ENCODE measurements at places on chromosomes 13 and 19.

DNA sequence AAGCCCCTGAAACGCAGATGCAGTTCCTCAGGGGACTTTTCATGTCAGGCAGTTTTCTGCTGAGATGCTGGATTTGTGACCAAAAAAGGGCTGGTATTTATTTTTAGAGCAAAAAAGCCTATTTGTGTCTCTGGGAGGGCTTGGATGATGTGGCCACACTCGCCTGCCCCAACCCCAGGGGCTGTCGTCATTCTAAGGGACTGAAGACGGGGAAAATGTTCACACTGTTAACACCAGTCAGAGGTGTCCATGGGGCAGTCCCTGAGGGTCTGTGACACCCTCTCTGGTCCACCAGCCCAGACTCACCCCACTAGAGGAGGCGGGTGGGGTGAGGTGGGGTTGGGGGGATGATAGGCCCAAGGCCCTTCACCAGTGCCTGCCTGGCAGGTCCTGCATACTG is 15.9 kb upstream of the EPHX3 start:
- no peak overlapping the region for H3K4me3 ChIP-seq
- H3K36me3 ChIP-seq: peaks cover 11% of the 10 kb centered on the region
- H3K4me1 ChIP-seq: peaks cover 21% of the 10 kb centered on the region
- no peak overlapping the region for H3K27ac ChIP-seq

GRCh38 chr13:63124863-63125262 is 1709.2 kb upstream of the PCDH20 start:
- no peaks in the 10 kb centered on the region for H3K4me1 ChIP-seq
- peaks cover 1% of the 10 kb centered on the region for H3K27me3 ChIP-seq
- H3K36me3 ChIP-seq: no peaks in the 10 kb centered on the region
- DNase-seq: no peak

DNA sequence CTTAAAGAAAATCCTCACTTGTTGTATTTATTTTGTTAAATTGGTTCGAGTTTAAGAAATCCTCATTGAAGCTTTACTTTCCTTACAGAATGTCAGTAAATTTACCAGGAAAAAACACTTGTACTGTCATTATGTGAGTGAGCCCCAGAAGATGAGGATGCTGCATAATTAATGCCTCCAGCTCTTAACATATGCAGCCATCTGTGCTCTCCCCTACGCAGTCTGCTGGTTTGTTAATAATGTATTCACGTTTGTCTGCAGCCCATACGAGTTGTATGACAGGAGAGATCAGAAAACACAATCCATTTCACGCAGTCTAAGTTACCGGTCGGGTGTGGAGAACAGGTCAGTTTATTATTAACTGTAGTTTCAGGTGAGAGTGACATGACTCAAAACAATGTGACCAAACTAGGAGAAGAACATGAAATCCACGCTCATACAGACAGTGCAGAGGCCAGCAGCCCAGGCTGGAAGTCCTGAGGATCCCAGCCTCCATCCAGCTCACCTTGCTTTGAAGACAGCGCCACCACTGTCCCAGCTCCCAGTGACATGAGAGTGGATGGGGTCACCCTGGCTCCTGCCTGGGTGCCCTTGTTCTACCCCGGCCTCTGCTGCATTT is 19.8 kb upstream of the ATP11A start:
- peak; percentile 43 for DNase-seq
- H3K27me3 ChIP-seq: peaks cover 7% of the 10 kb centered on the region

- DNase-seq: no peak
- no peaks in the 10 kb centered on the region for H3K36me3 ChIP-seq
- peak overlapping the region; percentile 92 for H3K4me3 ChIP-seq
- peaks cover 2% of the 10 kb centered on the region for H3K27me3 ChIP-seq
- peak overlapping the region; percentile 97 for H3K27ac ChIP-seq
Observed at GRCh38 chr13:46796129-46796514, 839 bp downstream of the ESD start.

- DNase-seq: no peak
- H3K27me3 ChIP-seq: peaks cover 6% of the 10 kb centered on the region
- H3K36me3 ChIP-seq: no peaks in the 10 kb centered on the region
Observed at GRCh38 chr13:75174481-75174880, 307.5 kb downstream of the TBC1D4 start.

GRCh38 chr13:52652196-52652979 is at the start of gene SUGT1:
TSS of gene SUGT1 (plus strand) at chr13:52652836. CDS start at chr13:52652921, 85 bp downstream.
- H3K27ac ChIP-seq: no peak within 1 kb of the TSS
- H3K27me3 ChIP-seq: peaks cover 3% of the 10 kb centered on the region
- H3K4me1 ChIP-seq: peaks cover 3% of the 10 kb centered on the region
- H3K36me3 ChIP-seq: no peaks in the 10 kb centered on the region
- no peak within 1 kb of the TSS for H3K4me3 ChIP-seq
- peak; percentile 98 for DNase-seq

- no peak for DNase-seq
- H3K4me3 ChIP-seq: no peak overlapping the region
- peaks cover 8% of the 10 kb centered on the region for H3K4me1 ChIP-seq
- no peaks in the 10 kb centered on the region for H3K27me3 ChIP-seq
Observed at GRCh38 chr13:76461999-76462398, 424.2 kb downstream of the KCTD12 start.

DNA sequence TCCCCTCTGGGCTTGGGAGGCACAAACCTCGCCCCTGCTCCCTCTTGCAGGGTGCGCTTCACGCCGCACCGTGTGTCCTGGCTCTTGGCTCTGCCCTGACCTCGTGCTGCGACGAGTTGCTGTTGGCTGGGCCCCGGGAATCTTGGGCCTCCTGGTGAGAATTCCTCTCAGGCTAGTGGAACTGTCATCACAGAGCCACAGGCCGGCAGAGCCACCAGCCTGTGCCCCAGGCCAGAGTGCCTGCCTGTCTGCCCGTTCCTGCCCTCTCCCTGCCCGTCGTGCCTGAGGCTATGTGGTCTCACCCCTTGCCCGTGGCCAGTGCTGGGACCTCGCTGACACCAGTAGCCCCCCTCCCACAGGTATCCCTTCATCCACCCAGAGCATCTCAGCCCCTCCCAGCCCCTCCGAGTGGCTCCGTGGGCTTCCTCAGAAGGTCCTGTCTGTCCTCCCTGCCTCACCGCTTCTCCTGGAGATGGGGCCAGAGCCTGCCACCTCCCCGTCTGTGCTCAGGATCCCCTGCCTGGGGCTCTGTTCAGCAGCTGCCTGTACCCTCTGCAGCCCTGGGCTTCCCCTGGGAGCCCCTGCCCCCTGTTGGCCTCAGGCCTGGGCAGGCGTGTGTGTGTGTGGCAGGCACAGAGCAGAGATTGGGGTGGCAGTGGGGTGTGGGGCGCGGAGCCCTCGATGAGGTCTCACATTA is 13.3 kb downstream of the NDUFB7 start:
- peaks cover 12% of the 10 kb centered on the region for H3K4me1 ChIP-seq
- DNase-seq: no peak
- no peaks in the 10 kb centered on the region for H3K36me3 ChIP-seq
- H3K27ac ChIP-seq: peak overlapping the region; percentile 52

DNA sequence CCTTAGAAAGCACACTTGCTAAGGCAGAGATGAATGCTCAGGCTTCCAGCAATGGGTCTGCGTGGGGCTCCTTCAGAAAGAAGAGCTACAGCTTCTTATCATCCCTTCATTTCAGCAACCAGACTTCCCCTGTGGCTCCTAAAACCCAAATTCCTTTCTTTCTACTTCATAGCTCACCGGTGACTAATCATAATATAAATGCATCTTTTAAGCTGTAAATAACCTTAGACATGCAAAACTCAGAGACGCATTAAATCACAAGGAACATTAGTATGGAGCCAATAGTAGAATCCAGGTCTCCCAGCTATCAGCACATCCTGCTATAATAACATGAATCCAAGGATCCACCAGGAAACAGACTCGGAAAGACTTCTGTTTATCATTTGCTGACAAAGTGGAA is 375.6 kb downstream of the COG6 start:
- no peak overlapping the region for H3K4me3 ChIP-seq
- H3K27ac ChIP-seq: no peak overlapping the region
- no peaks in the 10 kb centered on the region for H3K27me3 ChIP-seq
- no peak for DNase-seq
- H3K4me1 ChIP-seq: no peaks in the 10 kb centered on the region

DNA sequence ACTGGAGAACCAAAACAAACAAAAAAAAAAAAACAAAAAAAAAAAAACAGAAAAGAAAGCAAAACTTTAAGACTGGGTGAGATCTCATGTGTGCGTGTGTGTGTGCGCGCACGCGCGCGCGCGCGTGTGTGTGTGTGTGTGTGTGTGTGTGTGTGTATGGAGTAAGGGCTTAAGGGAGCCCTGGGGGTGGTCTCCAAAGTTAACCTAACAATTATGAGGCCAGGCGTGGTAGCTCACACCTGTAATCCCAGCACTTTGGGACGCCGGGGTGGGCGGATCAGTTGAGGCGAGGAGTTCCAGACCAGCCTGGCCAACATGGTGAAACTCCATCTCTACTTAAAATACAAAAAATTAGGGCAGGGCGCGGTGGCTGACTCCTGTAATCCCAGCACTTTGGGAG is 46.7 kb downstream of the CYP4F22 start:
- H3K4me3 ChIP-seq: peak overlapping the region; percentile 30
- H3K36me3 ChIP-seq: no peaks in the 10 kb centered on the region
- DNase-seq: no peak
- peaks cover 4% of the 10 kb centered on the region for H3K27me3 ChIP-seq
- H3K27ac ChIP-seq: no peak overlapping the region
- H3K4me1 ChIP-seq: no peaks in the 10 kb centered on the region

DNA sequence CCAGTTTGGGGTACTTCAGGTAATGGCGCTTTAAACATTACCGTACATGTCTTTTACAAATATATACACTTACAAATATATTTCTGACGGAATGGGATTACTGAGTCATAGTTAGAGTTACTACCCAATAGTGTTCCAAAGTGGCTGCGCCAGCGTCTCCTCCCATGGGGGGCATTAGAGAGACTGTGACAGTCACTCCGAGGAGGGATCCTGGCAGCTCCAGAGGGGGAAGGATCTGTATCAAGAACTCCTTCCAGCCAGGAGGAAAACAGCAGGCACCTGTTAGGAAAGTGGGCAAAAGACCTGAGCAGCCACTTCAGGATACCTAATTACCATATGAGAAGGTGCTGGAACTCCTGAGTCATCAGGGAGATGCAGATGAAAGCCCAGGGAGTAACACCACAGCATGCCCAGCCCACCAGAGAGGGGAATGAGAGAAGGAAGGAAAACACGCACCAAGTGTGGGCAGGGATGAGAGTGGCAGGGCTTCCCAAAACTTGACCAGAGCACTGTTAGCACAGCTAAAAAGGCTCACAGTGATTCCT is 52.9 kb downstream of the SLC7A9 start:
- no peaks in the 10 kb centered on the region for H3K27me3 ChIP-seq
- no peaks in the 10 kb centered on the region for H3K36me3 ChIP-seq
- no peak for DNase-seq
- H3K4me1 ChIP-seq: peaks cover 7% of the 10 kb centered on the region
- no peak overlapping the region for H3K4me3 ChIP-seq

- no peak overlapping the region for H3K27ac ChIP-seq
- no peak overlapping the region for H3K4me3 ChIP-seq
- H3K27me3 ChIP-seq: peaks cover 5% of the 10 kb centered on the region
Observed at GRCh38 chr19:31121501-31121900, 227.7 kb downstream of the TSHZ3 start.

GRCh38 chr13:70812481-70812880 is 704.2 kb upstream of the KLHL1 start:
- H3K36me3 ChIP-seq: peaks cover 15% of the 10 kb centered on the region
- no peak overlapping the region for H3K4me3 ChIP-seq
- no peak for DNase-seq

DNA sequence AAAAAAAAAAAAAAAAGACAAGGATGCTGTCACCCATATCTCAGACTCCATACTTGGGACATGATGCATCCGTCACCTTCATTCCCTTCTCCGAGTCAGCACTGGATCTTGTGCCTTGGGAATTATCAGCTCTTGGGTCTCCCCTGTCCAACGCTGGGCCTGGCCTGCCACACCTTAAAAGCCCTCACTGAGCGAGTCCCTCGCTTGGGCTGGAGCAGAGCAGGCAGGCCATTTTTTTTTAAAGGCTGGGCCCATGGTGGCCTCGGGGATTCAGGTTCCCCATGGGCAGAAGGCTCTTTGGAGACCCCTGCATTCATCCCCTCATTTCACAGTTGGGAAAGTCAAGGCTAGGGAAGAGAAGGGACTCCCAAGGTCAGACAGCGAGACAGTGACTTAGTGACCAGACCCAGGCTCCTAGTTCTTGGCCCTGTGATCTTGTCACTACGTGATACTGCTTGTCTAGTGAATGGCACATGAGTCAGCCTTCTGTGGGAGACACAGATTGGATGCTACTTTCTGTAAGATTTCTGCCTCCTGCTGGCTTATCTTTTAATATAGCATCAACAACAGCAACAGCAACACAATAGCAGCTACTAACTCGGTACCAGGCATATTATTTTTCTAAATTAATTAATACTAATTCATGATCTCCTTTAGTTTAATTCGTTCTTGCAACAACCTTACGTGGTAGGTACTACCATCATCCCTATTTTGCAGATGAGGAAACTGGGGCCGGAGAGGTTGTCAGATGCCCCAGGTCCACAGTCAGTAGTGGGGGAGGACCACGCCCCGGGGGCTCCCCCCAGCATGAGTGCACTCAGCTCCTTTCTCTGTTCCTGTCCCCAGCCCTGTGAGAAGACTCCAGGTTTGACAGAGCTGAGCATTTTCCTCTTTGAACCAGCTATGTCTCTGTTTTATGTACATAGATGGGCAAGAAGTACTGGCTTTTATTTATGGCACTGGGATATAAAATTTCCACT is 27.4 kb upstream of the ZNF536 start:
- H3K27me3 ChIP-seq: peaks cover 3% of the 10 kb centered on the region
- H3K4me3 ChIP-seq: no peak overlapping the region
- peaks cover 5% of the 10 kb centered on the region for H3K36me3 ChIP-seq
- DNase-seq: no peak
- peaks cover 19% of the 10 kb centered on the region for H3K4me1 ChIP-seq

DNA sequence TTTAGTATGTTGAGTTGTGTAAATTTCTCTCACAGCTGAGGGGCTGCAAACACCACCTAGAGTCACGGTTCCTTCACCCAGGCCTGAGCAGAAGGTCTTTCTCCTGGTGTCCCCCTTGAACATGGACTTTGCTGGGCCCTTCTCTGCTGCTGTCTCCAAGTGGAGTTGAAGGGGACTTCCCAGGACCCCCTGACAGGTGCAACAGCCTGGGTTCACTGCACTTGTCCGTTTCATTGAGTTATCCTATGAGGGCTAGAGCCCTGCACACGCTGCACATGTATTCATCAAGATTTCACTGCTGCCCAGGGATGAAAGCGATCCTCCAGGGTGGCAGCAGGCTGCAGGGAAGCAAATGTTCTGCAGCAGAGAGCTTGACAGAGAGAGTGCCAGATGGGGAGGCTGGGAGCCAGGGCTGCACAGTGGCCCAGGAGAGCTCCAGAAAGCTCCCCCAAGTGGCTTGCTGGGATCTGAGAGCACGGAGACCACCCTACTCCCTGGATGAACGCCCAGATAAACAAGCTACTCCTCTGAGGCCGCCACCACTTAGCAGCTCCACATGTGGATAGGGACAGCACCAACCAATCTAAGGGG is 10.3 kb downstream of the TMEM272 start:
- no peaks in the 10 kb centered on the region for H3K36me3 ChIP-seq
- DNase-seq: peak; percentile 72
- peak overlapping the region; percentile 66 for H3K4me3 ChIP-seq
- peak overlapping the region; percentile 83 for H3K27ac ChIP-seq
- peaks cover 6% of the 10 kb centered on the region for H3K27me3 ChIP-seq
